Osteoblast (primary cell): ENCODE measurements at places on chromosomes 16 and 17. TPM values are rescaled to one million over a fixed set of nuclear protein-coding genes. Genes with fewer than 3 reads are reported as not detected.

GRCh38 chr17:2996810-2997670 lies 66.4 kb downstream of the OR1D5 start:
- no peak for DNase-seq

- DNase-seq = peak; percentile 86
Observed at GRCh38 chr17:50102164-50102991, 7.2 kb downstream of the PDK2 start.

DNA sequence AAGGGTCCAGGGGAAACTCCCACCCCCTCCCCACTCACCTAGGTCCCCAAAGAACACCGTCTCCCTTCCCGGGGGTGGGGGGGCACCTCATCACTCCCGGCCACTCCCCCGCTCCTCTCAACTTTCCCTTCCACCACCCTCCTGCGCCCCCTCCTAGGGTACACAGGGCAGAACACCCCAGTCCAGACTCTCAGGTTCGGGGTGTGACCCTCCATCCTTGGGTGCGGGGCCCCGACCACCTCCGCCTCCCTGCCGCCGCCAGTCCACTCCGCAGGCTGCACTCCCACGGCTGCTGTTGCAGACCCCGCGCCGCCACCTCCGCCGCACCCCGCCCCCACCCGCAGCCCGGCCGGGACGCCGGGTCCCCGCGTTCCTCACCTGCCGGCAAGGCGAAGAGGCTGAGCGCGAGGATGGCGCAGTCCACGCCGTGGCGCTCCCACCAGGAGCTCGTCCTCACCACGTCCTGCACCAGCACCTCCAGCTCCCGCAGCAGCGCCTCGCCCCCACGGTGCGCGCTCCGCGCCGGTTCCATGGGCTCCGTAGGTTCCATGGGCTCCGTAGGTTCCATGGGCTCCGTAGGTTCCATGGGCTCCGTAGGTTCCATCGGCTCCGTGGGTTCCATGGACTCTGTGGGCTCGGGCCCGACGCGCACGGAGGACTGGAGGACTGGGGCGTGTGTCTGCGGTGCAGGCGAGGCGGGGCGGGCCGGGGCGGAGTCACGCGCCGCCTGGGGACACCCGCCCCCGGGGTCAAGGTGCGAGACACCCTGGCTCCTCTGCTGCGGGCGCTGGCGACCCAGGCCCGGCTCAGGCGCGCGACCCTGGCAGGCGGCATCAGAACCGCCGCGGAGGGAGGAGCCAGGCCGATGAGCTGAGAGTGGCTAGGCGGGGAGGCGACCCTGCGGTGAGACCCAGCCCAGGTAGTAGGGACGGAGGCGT lies at the start of gene FADS6:
FADS6 (minus strand) TSS at position 660 of the 938 bp plus-strand sequence; CDS start at position 622, 38 bp downstream.
- DNase-seq = peak; percentile 72

DNA sequence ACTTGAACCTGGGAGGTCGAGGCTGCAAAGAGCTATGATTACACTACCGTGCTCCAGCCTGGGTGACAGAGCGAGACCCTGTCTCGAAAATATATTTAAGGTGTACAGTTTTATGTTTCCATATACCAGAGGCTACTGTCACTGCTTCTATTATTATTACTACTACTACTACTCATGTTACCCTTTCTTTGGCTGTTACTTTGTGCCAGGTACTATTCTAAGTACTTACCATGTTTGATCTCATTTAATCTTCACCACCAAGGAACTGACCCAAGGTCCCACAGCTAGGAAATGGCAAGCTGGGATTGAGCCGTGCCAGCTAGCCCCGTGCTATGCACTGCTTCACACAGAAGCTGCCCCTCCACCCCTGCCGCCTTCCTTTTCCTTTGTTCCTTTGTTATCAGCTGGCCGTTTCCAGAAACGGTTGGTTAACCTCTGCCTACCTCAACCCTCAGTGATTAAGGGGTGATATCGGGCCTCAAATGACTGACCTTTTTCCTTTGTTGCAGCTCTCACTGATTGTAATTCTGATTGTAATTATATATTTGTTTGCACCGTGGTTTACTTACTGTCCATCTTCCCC lies 78.4 kb downstream of the ABCC1 start:
- no peak for DNase-seq

DNA sequence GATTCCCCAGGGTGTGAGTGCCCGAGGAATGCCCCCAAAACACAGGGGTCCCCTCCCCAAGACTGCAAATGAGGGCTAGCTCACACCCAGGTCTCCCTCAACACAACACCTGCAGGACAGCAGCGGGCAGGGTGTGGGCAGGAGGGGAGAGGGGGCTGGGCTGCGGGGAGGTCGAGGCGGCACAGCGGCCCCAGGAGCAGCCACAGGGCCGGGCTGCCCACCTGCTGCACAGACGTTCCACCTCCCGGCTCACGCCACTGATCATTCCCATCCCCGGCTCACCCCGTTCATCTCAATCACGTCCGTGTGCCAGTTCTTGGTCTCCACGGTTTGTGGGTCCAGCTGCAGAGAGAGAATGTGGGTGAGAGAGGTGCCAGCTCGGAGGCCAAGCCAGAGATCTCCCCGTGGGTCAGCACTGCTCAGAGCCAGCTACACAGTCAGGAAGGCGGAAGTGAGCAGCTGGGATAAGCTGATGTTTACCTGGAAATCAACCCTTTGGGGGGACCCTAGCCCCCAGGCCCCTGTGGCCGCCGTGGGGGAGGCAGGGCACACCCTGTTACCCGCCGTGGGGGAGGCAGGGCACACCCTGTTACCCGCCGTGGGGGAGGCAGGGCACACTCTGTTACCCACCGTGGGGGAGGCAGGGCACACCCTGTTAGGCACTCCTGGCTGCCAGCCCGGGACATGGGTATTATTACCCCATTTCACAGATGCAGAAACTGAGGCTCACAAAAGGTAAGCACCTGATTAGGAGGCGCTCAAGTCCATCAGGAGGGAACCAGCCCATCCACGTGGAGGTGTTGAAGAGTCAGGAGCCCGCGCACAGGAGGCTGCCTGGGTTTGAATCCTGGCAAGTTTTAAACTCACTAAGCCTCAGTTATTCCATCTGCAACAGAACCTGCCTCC lies 16.1 kb downstream of the TIMM22 start:
- DNase-seq = peak; percentile 79

DNA sequence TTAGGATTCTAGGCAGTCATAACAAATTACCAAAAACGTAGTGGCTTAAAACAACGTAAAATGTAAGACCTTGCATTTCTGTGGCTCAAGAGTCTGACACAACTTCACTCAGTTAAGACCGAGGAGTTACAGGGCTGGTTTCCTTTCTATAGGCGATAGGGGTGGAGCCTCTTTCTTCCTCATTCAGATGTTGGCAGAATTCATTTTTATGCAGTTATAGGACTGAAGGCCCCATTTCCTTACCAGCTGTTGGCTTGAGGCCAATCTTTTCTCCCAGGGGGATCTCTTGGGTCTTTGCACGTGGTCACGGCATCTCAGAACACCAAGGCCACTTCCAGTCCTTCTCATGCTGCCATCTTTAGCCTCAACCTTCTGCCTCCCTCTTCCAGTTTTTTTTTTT lies 145.2 kb downstream of the KCNJ2 start:
- no peak for DNase-seq

GRCh38 chr16:87201052-87201451 lies 116.1 kb downstream of the C16orf95 start:
- peak; percentile 94 for DNase-seq

- DNase-seq = no peak
Observed at GRCh38 chr17:64787255-64787920, 125.3 kb upstream of the SMURF2 start.

DNA sequence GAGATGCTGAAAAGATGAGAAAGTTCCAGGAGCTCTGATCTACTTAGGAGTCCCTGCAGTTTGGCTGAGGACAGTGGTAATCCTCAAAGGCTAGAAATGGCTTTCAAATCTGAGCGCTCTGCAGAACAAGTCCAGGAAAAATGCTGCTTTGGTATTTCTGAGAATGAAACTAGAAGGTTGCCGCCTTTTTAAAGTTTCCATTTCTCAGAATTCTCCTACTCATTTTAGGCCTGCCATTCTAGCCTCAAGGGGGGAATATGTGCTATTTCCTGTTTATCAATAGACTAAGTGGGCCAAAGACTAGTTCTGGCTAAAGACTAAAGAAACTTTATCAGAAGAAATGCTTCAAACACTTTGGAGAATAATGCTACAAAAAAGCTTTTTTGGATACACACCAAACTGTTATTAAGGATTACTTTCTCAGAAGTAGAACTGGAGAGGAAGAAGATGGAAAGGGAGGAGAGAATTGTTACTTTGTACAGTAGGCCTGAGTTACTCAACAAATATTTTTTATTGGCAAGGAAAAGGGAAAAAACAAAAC lies at the start of gene SLFN12L:
SLFN12L (minus strand) TSS at position 78 of the 541 bp plus-strand sequence. CDS start 15,314 bp downstream, outside the sequence.
- peak; percentile 41 for DNase-seq

DNA sequence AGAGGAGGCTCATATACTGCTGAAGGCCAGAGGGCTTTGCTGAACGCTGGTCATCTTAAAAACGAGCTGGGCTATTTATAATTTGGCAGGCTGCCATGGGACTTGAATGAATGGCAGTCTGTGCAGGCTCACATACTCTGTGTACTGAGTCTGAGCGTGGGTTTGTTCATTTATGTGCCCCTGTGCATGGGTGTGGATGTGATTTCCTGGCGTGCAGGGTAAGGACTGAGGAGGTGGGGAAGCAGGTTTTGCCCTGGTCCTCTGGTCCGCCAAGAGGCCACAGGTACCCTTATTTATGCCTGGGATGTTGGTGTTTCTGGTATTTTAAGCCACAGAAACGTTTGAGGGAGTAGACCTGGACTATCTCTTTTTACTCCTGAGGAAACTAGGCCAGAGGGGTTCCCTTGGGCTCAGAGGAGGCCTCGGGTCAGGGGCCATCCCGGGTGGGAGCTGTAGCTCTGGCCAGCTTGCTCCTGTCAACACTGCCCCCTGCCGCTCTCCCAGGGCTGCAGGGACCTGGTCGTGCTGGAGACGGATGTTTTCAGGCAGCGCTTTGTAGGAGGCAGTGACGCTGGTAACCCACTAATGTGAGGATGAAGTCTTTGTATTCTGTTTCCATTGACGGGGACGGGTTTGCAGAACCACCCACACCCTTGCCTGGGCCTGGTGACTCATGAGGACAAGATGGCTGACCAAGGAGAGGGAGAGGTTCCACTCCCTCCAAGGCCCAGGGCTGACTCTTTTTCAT lies 184.4 kb downstream of the MSI2 start:
- DNase-seq = peak; percentile 88

GRCh38 chr17:72930031-72930430 lies 162.5 kb downstream of the SLC39A11 start:
- DNase-seq = no peak

DNA sequence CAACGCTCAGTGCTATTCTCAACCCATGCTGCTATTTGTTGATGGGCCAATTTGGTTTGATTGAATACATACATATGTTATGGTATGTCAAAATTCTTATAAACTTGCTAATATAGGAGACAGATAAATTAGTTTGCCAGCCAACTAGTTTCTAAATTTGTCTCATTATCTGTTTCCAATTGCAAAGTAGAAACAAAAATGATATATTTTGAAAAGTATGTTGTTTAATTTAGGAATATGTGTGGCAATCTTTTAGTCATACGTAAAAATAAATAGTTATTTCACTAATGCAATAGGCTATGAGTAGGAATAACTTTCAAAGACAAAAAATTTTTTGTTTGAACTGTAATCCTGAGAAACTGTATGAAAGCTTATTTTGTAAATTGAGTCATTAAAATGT lies 210.6 kb upstream of the KCNJ16 start:
- no peak for DNase-seq

DNA sequence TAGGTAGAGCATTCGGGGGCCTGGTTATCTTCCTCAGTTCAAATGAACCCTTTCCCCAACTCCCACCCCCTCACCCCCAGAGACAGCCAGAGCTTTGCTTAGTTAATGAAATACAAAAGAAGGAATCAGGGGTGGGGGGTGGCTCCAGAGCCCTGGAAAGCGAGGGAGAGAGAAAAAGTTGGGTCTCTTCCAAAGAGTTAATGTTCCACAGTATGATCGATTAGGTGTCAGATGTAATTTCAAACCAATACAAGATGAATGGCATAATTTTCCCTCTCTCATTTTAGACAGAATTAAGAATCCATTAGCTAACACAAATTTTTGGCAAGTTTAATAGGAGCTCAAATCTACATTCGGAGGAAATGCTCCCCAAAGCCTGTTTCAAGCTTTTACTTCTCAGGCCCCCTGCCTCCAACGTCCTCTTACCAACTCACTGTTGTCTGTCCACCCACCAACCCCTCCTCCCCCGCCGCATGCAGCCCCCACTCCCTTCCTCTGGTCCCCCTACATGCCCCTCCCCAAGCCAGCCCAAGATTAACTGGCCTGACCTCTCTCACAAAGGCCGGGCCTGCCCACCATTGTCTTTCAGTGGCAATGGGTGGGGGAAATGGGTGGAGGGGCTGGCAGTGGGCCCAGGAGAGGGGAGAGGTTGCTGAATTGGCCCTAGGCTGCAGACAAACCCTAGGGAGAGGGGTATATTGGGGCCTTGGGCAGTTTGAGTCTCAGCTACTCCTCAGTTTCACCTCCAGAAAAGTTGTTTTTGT lies 28.2 kb downstream of the NEUROD2 start:
- DNase-seq = no peak

DNA sequence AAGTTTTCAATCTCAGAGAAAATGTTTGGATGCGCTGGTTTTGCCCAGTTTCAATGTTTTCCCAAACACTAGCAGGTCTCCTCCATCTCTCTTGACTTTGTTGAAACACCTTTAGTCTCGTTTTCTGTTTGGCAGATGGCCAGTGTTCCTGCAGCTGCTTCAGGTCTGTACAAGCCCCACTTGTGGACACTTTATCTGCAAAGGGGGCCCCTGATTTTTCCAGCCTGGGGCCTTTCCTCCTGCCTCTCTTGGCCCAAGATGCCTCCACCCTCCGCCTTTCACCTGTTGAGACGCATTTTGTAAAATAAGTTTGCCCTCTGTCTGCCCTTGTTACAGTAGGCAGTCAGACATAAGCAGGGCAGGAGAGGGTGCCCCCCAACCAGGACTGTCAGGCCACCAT lies 21.8 kb upstream of the PRM1 start:
- DNase-seq = peak; percentile 29

DNA sequence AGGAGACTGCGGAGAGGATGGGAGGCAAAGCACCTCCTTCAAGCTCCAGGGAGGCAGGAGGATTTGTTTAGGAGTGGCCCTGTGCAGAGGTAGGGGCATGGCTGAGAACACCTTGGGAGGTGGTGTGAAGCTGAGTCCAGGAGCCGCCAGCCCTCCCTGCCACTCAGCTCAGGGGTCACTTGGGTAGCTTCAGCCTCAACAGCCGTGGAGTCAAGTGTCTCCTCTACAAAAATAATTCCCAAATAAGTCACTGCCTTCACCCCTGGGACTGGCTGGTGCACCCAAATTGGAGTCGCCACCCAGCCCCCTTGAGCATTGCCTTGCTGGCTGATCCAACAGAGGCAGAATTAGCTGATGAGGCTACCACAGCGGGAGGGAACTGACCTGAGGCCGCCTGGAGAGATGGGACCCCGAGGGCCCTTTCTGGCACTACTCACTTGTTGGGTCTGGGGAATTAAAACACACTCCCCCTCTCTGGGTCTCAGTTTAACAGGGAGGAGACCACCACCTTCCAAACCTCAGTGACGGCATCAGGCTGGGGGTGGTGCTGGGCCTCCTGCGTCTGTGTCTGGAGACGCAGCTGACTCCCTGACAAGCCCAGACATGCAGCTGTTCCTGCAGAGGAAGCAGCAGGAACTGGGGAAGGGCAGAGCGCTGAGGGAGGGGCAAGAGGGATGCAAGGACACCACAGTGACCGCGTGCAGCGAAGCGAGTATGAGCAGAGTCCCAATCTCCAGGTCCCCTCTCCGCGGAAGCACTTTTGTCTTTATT lies 87.9 kb upstream of the TOB1 start:
- DNase-seq = peak; percentile 87

Gene WNK4
- total RNA-seq = under 0.01 TPM in 1 of 2 replicates, not detected in the other

Gene MRPS23
- 17.1 and 19.9 TPM in 2 replicates for total RNA-seq

Gene TEFM
- total RNA-seq = 10.9 and 13.6 TPM in 2 replicates

Gene HSF4
- total RNA-seq = 5.8 and 8.5 TPM in 2 replicates

Gene ATP1B2
- total RNA-seq = under 0.01 TPM in 1 of 2 replicates, not detected in the other

Gene CD300H
- not detected in 2 replicates for total RNA-seq

Gene STX1B
- 0.72 and 2.9 TPM in 2 replicates for total RNA-seq

Gene HCRT
- not detected in 2 replicates for total RNA-seq

Gene MT2A
- total RNA-seq = 33.7 and 43.9 TPM in 2 replicates
